ENCODE measurements at places on chromosomes 2 and 18.

DNA sequence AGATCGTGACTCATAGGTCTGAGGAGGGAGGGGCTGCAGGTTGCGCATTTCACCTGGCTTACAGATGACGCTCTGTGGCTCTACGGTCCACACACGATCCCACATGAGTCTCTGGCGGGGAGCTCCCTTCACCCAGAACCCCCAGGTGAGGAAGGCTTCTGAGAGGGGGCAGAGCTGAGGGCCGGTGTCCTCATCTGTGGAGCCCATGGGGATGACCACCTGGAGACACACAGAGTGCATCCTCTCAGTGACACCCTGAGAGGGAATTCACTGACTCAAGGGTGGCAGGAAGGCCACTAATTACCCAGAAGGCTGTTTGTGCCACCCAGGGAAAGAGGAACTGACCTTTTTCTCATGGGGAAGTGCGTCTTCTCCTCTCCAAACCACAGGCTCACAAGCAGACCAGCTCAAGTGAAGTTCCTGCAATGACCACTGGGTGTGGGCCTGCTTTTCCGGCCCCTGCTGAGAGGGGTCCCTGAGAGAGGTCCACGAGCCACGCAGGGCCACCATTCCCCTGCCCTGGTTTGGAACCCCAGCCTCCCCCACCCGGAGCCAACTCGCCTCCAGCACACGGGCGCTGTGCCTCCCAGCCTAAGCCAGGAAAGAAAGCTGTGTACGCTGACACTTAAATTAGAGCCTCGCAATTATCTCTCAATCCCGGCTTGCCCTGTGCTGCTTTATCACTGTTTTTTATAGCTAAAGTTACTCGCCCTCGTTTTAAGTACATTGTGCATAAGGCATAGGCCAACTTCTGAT is 114.1 kb downstream of the BCL11A start:
- no peak for DNase-seq

DNA sequence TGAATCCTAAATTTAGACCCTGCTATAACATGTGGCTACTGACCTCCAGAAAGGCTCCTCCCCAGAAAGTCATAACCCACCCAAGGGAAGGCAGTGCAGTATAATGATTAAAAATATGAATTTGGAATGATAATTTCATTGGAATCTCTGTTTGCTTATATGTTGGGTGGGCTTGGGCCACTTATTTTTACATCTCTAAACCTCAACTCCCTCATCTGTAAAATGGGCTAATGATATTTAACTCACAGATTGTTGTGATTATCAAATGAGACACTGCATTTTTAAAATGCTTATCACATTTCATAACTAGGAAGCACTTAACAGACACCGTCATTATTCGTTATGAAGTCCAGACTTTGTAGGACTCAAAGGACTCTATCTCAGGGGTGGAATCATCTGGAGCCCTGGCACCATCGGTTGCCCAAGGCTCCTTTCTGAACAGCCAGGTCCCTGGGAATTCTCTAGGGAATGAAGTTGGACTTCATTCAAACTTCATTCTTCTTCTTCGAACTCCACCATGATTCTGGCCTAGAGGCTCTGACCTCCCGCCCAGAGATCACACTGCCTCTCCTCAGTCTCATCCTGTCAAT is 33.1 kb upstream of the RMDN2 start:
- no peak for DNase-seq

GRCh38 chr2:184370954-184371353 is 227.4 kb upstream of the ZNF804A start:
- DNase-seq: no peak

DNA sequence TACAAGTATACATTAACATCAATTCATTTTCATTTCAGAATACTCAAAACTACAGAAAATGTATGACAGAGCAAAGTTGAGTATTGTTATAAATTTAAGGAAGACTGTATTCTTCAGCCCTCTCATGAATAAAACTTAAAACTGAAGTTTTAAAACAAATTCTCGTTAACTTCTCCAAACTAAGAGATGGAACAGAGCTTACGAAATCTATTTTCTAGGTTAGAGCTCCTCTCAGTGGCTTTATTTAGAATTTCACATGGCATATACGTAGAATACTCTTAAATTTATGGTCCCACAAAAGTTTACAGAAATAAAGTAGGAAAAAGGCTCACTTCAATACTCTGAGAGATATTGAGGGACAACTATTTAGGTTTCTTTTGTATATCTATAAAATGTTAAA is 612.1 kb downstream of the KCNJ3 start:
- peak; percentile 7 for DNase-seq
